Stimulated activated CD4-positive, alpha-beta T cell treated with anti-CD3 and anti-CD28 coated beads, TNF-alpha, amount 100 ng/mL, for 4 hours (primary cell): ENCODE measurements at places on chromosomes 4 and X.

DNA sequence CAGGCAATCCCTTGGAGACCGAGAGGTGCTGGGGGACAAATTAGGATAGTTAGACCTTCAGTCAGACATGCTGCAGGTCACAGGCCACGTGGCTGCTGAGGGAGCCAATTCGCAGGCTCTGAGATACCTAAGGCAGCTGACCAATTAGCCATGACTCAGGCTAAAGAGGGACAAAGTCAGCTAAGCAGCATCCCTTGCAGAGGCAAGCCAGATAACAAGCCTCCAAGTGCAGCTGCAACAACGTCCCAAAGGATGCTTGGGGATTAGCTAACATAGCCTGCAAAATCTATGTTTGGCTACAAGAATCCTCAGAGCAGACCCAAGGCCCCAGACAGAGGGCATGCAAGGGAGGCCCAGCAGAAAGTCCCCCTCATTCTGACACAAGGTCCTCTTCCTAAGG is 93.5 kb downstream of the SEL1L3 start:
- DNase-seq, result no peak

DNA sequence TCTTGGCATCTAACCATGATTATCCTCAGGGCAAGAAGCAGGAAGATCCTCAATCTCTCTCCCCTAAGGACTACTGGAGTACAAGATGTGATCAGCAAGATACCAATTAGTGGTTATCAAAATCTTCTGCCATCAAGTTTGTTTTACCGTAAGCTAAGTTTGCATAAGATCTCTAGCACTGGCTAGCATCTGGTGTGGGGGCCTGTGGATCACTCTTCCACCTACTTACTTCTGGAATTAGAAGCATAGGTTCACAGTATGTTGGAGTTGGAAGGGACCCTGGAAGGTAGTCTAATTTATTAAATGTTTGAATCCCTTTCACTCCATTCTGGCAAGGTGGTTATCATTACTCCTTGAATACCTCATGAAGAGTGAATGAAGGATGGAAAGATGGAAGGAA is 93.3 kb upstream of the BANK1 start:
- no peak for DNase-seq

DNA sequence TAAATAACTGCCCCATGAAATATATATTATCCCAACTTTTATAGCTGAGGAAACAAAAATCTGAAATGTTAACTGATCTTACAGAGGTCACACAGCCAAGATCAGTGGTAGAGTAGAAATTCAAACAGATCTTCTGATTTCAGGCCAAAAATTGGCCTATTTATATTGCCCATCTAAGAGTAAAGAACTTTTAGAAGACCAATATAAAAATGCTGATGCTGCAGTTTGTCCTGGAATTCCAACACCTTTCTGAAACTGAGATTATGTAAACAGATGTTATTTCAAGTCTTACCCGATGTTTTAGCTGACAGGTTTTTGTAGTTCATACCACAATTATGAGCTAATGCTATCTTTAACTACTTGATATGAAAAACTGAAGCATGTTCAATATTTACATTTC is 51.1 kb downstream of the SPANXN3 start:
- DNase-seq, result no peak

GRCh38 chr4:48896845-48897244 is 9.7 kb downstream of the OCIAD2 start:
- no peak for DNase-seq

- no peak for DNase-seq
Observed at GRCh38 chrX:37958525-37959211, 47.7 kb upstream of the SYTL5 start.

DNA sequence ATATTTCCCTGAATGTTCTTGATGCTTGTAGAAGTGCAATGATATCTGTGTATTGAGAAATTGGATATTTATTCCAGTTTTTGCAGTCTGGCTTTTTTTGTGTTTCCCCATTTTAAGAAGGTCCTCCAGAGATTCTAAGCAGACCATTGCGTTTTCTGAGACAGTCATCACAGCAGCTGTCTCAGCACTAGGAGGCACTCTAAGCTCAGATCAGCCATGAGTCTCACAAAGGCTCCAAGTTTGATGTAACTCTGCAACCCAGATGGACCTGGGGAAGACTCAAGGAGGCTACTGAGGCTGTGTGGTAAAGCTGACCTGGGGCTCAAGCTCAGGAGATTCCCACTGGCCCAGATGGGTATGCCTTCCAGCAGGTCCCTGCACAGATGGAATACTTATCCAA is 89.3 kb upstream of the CYLC1 start:
- no peak for DNase-seq

DNA sequence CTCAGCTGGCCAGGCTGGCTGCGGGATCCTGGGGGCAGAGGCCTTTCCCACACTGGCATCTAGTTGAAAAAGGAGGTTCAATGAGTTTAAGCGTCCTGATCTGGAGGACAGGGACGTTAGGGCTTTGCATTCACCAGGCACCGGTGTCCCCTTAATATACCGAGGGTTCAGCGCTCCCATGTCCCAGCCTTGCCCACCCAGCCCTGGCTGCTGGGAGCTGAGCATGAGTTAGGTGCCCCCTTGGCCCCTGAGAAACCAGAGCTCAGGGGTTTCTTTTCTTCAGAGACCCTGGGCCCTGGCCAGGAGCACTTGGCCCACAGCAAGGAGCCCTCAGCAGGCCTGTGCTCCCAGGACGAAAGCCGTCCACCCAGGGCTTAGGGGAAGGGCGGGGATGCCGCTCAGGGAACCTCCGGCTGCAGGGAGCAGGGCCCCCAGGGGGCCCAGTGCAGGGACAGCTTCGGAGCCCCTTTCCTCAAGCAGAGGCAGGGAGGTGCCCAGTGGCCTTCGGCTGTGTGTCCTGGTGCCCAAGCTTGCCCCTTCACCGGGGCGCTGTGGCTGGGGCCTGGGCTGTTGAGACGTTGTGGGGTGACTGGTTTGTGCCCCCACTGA is 20.9 kb upstream of the DUSP9 start:
- no peak for DNase-seq

- DNase-seq, result no peak
Observed at GRCh38 chrX:106144755-106145639, 23.1 kb upstream of the PWWP3B start.

GRCh38 chrX:40262157-40263013 is 164.6 kb upstream of the BCOR start:
- no peak for DNase-seq

DNA sequence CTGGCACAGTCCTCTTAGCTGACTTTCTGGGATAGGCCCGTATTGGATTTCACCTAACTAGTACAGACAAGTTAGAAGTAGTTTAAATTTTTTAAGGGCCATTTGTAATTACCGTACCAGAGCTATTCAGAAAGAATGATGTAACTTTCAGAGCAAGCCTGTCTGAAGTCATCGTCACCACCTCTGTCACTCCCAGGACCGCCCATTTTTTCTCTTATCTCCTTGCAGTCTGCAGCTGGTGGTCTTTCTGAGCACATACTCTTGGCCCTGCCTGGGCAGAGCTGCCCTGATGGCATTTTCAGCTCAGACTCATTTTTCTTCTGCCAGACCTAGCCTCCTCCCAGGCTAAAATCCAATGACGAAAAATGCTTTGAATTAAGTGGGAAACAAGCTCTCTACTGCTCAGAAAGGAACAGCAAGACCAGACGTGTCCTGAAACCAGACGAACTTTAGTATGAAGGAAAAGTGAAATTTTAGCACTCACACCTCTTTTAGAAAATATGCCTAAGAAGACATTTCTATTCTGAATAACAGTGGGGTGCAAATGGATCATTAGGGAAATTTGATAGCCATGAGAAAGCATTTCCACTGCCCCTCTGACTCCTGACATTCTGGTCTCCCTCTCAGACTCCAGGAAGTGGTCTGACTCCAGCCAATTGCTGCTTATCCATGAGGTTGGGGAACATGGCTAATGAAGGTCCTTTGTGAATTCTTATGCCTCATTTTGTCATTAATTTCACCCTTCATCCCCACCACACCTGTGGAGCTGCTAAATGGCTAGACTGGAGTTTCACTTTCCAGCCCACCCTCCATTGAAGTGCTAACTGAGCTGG is 162.4 kb upstream of the GYPA start:
- no peak for DNase-seq

DNA sequence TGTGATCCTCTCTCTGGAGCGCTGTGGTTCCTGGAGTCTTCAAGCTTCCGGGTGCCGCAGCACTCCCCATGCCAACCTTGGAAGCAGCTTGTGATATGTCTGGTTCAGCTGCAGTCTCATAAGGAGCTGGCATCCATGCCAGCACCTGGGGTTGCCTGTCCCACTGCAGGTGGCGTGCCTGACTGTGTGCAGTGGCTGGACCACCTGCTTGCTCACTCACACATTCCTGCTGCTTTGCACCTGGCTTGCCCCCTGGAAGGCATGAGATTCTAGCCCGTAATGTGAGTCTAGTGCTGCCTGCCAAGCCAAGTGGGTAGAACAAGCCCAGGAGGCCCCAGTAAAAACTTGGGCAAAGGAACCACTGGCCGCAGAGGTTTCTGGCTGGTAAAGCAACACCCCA is 687.2 kb upstream of the AADAT start:
- DNase-seq, result no peak

- DNase-seq, result no peak
Observed at GRCh38 chrX:122055979-122056715, 1008.7 kb downstream of the GLUD2 start.

DNA sequence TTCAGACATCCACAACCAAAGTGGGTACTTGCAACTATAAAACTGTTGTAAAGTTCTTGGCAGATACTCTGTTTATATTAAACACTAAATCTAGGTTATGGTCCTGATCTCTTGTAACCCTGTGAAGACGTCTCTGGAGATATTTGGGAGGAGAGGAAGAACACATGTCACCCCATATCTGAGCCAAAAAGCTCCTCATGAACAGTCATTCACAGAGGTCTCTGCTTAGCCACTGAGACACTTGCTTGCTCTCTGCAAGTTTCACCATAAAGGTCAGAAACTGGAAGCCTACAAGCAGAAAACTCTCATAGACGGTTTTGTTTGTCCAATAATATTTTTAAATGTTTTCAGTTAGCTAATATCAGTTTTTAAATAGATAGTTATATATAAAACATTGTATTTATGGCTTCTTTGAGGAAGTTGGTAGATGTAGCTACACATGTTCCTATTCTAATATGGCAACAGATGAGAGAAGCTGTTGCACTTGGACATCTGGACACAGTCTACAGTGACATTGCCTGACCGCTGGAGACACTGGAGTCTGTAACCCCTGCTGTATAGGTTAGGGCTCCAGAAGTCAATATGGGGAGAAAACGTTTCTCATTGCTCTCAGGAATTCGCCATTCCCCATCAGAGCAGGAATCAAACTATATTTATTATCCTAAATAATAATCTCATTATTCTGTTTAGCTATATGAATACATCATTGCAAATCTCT is 73.6 kb downstream of the C4orf46 start:
- no peak for DNase-seq

DNA sequence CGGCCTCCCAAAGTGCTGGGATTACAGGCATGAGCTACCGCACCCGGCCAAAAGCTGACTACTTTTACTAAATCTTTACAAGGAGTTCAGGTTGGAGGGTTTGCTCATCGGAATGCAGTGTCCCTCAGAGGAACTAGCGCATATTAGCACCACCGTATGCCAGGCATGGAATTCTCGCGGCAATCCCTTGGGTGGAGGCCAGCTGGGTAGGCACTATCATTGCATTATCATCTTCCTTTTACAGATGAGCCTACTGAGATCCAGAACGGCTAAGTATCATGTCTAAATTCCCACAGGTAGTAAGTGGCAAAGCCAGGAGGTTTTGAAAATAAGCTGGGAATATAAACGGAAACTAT is 6.1 kb upstream of the CXorf66 start:
- no peak for DNase-seq
